ENCODE measurements at places on chromosomes 4 and X. TPM values are rescaled to one million over a fixed set of nuclear protein-coding genes. Genes with fewer than 3 reads are reported as not detected.
A peak's percentile ranks its signal among the peaks of the same experiment; 100 is the strongest.

Gene SPP1
- 8.4 TPM for total RNA-seq

Gene PABPC4L
- 0.20 TPM for total RNA-seq

Gene AREG
- total RNA-seq, result not detected

Gene USP17L5
- not detected for total RNA-seq

Gene SSX2B
- not detected for total RNA-seq

Gene TMSB15C
- total RNA-seq, result not detected

DNA sequence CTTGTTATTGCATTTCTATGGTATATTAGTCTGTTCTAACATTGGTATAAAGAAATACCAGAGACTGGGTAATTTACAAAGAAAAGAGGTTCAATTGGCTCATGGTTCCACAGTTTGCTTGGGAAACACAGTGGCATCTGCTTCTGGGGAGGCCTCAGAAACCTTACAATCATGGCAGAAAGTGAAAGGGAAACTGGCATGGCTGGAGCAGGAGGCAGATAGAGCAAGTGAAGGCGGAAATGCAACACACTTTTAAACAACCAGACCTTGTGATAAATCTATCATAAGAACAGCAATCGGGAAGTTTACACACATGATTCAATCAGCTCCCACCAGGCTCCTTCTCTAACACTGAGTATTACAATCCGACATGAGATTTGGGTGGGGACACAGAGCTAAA lies 346.6 kb upstream of the GNPDA2 start:
- no peak for DNase-seq

DNA sequence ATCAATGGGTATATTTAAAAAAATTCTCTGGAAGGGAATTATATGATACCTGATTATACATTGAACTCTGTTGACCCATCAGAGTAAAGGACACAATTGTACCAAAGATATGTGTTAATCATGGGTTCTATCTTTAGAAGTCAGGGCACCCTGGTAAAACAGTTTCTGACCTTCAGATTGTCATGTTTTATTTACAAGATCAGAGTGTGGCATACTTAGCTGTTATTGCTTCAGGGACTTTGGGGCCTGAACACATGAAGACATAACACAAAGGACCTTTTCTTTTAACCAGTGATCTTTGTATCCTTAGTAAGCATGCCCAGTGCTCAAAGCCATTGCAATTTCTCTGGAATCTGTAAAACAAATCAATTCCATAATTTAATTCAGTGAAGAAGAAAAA lies 204.8 kb upstream of the RPS6KA3 start:
- no peak for DNase-seq

DNA sequence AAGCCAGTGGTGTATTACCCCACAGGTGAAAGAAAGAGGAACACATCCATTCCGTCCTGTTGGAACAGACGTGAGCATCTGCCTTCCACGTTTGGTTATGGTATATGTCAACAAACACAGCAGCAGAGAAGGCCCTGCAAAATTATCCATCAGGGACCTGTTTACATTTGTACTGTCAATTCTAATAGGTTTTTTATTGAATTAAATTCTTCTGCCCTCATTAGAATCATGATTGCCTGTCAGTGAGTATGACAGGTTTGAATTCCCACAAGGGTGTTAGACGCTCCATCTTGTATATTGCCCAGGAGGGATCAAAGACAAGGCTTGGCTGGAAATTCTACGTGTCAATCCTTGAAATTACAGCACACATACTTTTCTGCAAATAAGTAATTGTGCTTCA lies 339.9 kb upstream of the NOCT start:
- DNase-seq, result no peak

DNA sequence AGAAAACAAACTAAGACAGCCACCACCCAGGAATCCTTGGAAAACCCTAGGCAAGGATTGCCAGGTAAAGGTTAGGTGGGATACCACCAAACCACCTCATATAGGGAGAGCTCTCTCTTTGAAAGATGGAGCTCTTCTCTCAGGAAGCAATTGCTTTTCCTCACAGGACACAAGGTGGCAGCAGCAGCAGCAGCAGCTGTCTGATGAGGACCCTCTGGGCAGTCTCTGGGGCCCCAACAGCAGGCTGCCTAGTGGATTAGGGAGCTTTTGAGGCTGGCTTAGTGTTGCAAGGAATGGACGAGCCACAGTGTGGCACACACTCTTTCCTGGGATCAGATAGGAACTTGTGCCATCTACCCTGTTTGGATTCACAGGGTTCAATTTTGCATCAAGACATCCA lies 41.4 kb upstream of the CHRDL1 start:
- DNase-seq, result no peak

DNA sequence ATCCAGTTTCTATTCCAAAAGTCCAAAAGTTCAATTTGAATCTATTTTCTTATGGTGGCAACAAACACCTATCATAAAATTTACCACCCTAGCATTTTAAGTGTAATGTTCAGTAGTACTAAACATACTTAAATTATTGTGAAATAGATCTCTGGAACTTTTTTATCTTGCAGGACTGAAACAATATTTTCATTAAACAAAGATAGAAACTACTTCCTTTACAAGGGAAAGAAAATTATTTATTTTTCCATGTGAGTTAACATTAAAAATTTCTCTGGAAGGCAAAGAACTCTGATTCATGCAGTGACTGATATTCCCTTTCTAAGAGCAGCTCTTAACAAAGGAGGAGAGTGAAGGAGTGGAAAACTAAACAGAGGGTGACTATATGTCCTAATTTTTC lies 40.2 kb downstream of the ADH7 start:
- no peak for DNase-seq

DNA sequence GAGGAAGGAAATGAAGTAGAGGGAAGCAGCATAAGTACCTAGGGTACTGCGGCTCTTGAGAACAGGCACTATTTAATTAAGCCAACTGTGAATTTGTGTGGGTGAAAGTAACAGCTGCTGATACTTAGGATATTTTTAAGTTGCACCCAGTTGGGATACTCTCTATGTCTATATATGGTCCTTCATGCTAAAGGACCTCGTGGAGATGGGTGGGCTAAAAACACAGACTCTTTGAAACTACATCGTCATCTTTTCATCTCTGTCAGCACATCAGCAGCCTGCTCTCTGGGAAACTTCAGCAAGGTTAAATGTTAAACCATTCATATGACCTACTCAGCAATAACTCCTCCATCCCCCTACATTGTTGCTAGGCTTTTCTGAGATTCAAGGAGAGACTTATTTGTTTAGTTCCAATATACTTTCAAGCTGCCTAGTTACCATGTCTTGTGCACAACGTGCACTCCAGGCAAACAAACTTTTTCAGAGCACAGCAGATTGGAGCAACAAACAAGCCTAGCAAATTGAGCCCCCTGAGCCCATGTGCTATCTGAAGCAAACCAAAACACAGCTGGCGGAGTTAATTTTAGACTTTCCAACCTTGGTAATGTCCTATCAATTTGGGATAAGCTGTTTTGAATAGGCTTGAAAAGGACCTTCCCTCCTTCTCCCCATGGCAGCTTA lies 6.2 kb upstream of the MOB1B start:
- DNase-seq, result no peak

GRCh38 chr4:153418121-153418520 lies 48.0 kb upstream of the TMEM131L start:
- DNase-seq, result no peak

DNA sequence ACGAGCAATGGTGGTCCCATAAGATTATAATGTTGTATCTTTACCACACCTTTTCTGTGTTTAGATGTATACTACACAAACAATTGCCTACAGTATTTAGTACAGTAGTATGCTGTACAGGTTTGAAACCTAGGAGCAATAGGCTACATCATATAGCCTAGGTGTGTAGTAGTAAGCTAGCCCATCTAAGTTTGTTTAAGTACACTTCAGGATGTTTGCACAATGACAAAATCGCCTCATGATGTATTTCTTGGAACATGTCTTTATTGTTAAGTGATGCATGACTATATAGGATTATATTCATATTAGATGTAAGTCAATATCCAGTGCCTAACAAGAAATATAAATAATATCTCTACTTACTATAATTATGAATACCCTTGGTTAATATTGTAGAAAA lies 104.6 kb downstream of the SLC10A6 start:
- DNase-seq, result no peak

GRCh38 chrX:56726605-56727004 lies 2.4 kb upstream of the NBDY start:
- no peak for DNase-seq

GRCh38 chr4:20638825-20639224 lies 61.4 kb upstream of the PACRGL start:
- no peak for DNase-seq

- DNase-seq, result no peak
Observed at GRCh38 chrX:24355095-24355494, 5.3 kb upstream of the SUPT20HL1 start.

GRCh38 chr4:137359691-137360315 lies 172.5 kb downstream of the PCDH18 start:
- no peak for DNase-seq

DNA sequence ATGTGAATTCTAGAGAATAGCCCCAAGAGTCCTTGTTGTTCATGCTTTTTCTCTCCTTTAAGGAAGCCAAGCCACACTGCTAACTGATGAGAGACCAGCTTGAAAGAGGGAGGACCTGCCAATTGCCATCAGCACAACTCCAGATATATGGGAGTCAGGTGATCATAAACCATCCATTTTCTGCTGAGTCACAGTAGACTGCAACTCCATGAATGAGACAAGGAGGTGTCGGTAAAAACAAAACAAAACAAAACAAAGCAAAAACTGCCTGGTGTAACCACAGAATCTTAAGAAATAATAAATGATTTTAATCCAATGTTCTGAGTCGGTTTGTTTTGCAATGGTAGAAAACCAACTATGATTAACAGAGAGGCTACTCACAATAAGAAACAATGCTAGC lies 837.3 kb downstream of the PCDH7 start:
- no peak for DNase-seq

DNA sequence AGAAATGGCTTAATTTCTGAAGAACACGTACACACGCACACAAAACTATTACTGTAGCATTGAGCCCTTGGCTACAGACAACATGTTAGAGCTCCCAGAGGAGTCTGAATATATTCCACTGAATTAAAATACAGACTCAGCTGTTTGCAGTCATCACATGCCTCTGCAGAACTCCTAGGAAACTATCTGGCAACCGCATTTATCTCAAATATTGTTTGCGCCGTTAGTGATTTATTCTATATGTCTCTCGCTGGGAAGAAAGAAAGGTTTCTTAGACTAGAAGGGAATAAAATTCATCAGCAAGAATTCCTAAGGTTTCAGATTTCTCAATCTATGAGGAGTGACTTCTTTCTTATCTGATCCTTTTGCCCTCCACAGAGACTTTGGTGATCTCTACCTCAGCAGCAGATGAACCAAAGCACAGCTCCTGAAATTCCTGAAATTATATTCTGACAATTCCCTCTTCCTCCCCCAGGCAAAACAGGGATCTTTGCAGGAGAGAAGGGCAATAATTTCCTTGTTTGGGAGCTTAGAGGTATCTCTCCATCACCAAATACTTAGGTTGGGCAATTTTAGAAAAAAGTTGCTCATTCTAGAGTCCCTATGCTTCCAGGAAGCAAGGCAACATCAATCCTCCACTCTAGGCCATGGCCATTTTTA lies 199.2 kb downstream of the APBB2 start:
- no peak for DNase-seq

DNA sequence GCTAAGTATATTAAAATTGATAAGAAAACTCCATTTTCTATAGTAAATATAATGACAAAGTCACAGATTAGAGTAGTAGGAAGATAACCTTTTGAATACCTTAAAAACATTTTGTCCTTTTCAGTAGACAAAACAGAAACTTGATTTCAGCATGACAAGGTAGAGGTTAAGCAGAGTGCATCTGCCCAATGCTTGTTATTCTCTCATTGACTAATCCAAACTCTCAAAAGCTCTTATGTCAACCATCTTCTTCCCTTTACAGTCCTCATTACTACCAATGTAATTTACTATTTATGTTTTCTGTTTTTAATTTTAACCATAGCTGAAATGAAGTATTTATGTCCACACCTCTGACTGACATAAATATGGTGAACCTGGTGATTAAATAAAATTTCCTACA lies 11.1 kb downstream of the NIPAL1 start:
- DNase-seq, result no peak

DNA sequence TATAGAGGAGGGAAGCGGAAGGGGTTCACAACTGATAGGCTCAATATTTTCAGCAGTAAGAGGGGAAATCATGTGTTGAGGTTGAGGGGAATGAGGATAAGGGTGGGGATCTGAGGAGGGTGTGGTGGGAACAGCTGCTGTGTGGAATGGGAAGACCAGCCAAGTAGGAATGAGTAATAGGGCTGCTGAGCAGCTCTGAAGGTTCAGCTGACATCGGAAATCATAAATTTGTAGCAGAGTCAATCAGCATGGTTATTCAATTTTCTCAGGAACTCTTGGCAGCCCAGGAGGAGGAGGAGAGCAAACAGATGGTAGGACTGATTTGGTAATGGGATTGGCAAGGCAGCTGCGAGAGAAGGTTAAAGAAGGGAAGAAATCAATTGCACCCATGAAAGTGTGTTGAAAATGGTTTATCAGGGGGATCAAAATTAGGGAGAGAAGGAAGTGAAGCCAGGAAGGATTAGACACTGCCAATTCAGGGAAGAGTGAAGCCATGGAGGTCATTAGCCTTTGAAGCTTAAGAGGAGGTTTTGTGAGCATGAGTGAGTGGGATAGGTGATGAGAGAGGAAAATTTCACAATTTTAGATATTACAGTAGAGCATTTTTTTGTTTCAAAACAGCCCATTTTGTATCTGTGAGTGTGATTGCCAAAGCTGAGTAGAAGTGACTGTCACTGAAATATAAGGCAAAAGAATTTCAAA lies 82.6 kb downstream of the PCDH7 start:
- no peak for DNase-seq

DNA sequence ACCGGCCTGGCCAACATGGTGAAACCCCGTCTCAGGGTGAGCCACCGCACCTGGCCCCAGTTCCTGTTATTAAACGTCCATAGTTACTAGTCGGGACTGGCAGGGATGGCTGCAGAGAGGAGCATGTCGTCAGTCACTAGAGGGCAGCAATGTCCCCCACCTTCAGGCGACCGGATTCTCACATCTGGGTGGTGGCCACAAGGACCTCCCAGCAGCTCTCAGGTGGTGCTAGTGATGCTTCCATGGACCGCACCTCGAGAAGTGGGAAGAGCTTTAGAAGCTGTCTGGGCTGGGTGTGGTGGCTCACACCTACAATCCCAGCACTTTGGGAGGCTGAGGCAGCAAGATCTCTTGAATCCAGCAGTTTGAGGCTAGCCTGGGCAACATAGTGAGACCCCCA lies 13.3 kb upstream of the IL3RA start:
- peak; percentile 53 for DNase-seq

GRCh38 chr4:41696131-41696530 lies 52.4 kb downstream of the PHOX2B start:
- no peak for DNase-seq

Measured in right lobe of liver (tissue), 6 donors.